ENCODE measurements at places on chromosomes 7 and 10.

DNA sequence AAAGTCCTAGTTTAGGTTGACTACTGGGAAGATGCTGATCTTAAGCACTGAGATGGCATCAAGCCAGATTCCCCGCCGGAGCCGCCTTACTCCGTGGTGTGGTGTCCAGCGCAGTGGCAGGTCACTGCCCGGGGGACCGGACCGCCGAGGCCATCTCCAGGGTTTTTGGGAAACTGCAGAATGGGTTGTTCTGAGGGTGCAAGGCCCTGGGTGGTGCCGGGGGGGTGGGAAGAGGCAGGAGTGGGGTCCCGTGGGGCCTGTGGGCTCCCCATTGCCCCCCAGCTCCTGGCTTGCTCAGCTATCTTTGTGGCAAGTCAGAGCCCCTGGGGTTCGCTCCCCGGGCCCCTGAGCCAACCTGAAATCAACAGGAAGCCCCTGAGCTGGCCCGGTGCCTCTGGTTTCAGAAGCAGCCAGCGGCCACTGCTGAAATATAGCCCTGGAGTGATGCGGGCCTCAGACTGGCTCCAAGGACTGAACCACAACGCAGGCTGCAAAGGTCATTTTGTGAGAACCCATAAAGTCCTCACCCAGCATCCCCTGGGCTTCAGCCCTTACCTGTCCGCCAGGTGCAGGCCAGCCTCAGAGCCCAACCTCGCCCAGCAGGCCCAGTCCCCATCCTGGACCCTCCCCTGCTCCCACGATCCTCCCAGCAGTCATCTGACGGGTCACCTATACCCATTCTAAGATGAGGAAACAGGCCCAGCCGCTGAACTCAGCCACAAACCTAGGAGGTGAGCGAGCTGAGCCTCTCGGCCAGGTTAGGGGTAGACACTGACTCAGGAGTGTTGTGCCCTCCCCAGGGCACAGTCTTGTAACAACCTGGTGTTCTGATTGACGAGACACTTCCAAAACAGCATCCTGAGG is 102.7 kb downstream of the PDGFA start:
- no peak for DNase-seq

DNA sequence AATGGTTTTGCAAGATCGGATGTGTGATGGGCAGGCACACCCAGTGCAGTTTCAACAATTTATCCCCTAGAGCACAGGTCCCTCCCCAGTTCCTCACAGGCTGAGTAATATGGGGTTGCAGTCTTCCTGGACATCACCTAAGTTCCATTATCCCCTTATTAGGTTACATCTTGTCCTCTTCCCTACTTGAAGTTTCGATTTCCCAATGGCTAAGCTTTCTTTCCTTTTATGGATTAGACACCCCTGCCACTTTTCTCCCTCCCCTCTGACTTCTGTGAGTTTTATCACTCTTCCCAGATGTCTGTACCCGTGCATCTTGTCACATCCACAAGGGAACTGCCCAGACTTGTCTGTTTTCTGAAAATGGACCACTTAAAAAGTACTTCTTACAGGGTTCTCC is 2.4 kb upstream of the NIPSNAP2 start:
- no peak for DNase-seq

GRCh38 chr7:128100949-128101713 is 69.9 kb upstream of the LRRC4 start:
- DNase-seq = no peak

- DNase-seq = no peak
These were observed 12.7 kb downstream of the FAM3C start for GRCh38 chr7:121383235-121383910.

- DNase-seq = no peak
These were observed 180.0 kb downstream of the TNS3 start for GRCh38 chr7:47401611-47402570.

GRCh38 chr7:17302575-17303142 is 4.2 kb downstream of the AHR start:
- DNase-seq = no peak

Data from activated CD4-positive, alpha-beta T cell treated with anti-CD3 and anti-CD28 coated beads, Interleukin-2, amount 50 U/mL, for 4 hours (primary cell).